ENCODE measurements at places on chromosomes 3 and 15.

GRCh38 chr3:11282250-11283138 lies 10.3 kb downstream of the ATG7 start:
- no peak for DNase-seq

DNA sequence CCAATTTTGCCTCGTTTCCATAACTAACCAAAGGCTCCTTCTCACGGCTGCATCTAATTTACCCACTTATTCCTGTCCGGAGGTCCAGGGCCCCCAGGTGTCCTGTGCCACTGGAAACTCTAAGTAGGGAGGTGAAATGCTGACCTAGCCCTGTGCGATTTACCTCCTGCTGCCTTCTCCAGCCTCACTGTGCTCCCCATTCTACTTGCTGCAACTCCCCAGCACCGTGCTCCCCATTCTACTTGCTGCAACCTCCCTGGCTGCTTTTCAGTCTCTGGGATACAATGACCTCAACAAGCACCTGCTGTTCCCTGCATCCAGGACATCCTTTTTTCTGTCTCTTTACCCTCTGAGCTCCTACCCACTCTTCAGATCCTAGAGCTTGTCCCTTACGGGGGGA lies 254.7 kb upstream of the PROK2 start:
- no peak for DNase-seq

GRCh38 chr15:62799919-62800318 lies 242.6 kb upstream of the TPM1 start:
- no peak for DNase-seq

GRCh38 chr3:4406746-4407568 lies 60.1 kb downstream of the SUMF1 start:
- no peak for DNase-seq

Measured in HS-27A (cell line).